ENCODE measurements at places on chromosomes 3 and 15.
A peak's percentile ranks its signal among the peaks of the same experiment; 100 is the strongest.

DNA sequence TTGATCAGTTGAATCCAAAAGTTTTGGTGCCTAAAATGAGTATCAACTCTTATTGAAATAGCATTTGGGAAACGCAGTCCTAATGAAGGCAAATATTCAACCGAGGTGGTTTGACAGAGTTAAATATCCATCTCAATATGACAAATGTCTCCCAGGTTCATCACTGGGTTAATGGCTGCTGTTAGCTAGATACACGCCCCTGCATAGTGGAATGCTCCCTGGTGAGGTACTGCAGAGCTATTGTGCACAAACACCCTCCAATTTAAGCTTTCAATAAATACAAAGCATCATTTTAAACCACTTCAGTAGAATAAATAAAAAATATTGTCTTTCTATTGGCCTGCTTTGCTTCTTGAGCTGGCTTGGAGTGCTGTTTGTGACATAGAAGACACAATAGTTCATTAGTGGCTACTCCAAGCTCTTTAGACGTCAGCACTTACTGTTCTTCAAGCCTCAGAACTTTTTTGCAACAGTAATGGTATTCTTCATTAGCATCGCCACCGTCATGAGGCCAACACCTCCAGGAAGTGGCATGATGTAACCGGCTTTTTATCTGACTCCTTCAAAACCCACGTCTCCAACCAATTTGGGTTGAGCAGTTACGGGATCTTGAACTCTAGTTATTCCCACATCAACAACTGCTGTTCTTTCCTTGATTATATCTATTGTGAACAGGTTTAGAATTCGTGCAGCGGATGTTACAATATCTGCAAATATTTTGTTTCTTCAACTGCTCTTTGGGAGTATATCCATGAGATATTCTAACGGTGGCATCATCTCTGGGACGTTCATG lies 1159.6 kb upstream of the EPHA6 start:
- DNase-seq = peak; percentile 4

DNA sequence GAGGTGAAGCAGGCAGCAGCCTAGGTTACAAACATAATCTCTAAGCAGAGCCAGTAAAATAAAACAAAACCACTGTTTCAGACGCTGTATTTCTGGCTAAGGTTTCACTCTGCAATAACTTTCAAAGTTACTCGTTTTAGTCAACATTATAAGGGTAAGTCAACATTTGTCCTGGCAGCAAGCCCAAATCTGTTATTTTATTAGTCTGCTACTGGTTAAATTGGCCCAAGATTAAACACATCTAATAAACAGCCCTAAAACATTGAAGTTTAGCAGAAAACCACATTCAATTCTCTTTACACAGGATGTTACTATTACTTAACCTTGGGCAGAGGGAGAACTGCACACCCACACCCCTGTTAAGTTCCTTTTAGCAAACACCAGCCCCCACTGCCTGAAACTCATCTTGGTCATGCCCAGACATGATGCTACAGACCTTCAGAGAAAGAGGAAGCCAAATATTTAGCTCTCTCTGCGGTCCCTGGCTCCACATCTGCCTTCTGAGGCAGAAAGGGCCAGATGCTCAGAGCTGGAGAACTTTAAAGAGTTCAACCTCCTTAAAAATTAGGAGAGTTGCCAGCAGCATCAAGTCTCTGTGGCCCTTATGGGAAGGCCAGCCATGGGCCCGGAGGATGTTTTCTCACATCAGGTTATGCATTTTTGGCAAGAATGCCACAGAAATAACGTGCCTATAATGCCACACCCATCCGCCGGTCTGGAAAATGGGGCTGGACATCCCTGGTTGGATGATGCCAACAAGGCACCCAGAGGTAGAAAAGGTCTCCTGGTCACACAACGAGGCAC lies 17.9 kb downstream of the ARHGEF3 start:
- peak; percentile 8 for DNase-seq

GRCh38 chr3:132283916-132284405 lies 33.2 kb upstream of the ACP3 start:
- DNase-seq = no peak

DNA sequence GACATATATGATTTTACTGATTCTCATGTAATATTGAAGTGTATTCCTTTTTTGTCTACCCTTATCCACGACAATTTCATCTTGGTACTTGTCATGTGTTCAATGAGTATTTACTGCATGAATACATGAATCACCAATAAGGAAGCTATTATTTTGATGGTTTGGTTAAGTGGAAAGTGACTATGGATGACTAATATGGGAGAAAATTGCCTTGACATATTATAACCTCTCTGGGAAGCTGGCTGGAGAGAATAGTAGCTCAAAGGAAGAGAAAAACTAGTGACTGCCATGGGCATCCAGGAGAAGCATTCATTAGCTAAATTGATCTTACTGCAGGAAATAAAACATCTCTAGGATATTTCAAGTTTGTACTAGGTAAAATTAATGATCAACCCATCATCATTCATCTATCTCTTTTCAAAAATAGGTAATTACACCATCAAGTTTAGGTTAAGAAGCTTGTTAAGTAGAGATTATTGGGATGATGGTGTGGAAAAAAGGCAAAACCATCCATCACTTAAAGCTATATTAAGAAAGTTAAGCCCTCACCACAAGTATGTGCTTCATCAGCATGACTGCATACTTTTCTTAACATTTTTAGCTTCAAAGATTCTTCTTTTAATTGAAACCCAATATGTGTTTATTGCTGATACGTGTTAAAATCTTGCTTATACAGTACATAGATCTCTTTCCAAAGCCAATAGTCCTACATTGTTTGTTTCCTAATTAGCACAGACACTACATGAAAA lies 455.2 kb upstream of the ARPP21 start:
- no peak for DNase-seq

DNA sequence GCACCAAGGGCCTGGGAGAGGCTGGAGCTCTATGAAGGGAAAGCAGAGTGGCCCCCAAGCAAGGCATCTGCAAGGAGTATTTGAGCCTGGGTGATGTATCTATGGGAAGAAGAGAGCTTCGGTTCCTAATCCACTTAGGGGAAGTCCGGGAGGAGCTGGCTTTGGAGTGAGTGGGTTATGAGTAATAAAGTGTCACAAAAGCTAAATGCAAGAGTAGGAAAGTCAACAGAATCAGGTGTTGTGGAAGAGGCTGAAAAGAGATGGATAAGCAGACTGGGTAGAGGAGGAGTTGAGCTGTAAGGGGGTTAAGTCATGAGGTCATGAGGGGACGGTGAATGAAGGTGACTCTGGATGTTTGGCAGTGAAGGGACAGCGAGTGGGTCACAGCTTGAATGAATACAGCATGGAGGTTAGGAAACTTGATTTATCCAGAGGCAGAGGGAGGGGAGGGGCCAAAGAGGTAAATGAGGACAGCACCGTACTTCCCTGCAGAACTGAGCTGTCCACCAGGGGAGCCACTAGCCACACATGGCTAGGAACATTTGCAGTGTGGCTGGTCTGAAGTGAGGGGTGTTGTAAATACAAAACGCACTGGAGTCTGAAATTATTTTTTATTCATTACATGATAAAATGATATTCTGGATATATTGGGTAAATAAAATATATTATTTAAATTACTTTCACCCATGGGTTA lies 83.3 kb downstream of the ADCY5 start:
- peak; percentile 42 for DNase-seq

GRCh38 chr3:102089904-102090720 lies 240.8 kb downstream of the NFKBIZ start:
- DNase-seq = peak; percentile 20

GRCh38 chr3:58411851-58412830 lies 21.5 kb downstream of the PDHB start:
- no peak for DNase-seq

- no peak for DNase-seq
Observed at GRCh38 chr3:184672977-184673870, 38.6 kb downstream of the MAGEF1 start.

GRCh38 chr3:190721330-190721729 lies 141.2 kb downstream of the GMNC start:
- no peak for DNase-seq

GRCh38 chr15:35667908-35668307 lies 121.9 kb upstream of the DPH6 start:
- DNase-seq = no peak

DNA sequence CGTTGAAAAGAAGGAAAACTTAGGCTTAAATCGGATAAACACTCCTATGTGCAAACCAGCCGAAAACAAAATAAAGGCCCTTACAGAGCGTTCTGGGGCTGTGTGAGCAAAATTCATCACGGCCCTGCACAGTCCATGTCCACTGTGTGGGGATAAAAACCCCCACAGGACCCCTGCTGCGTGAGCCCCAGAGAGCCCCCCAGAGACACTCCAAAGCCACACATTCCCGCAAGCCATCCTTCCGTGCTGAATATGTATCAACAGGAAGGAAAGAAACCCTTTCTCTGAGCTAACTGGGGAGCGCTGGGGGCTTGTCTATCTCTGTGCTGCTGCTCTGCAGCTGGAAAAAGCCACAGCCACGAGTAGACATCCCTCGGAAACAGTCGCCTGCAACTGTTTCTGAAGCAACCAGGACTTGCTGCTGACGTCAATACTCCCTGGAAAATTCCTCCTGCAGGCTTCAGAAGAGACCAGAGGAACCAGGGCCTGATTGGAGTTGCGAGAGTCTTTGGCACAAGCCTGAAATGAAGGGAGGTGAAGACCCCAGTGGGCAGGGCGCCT lies 72.7 kb downstream of the NUP210 start:
- no peak for DNase-seq

DNA sequence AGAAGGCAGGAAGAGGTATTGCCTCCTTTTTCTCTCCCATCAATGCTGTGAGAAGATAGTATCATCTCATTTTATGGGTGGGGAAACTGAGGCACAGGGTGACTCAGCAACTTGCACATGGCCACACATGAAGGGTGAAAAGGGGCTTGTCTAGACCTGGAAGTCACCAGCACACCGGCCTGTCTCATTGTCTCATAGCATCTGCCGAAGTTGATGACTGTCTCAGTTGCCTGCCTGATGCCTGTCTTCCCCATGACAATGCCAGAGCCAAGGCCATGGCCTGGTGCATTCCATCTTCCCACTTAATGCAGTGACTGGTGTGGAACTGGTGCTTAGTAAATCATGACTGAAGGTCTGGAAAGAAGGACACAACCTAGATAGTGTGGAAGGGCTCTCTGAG lies 27.9 kb upstream of the PRR23E start:
- no peak for DNase-seq

GRCh38 chr3:125643172-125643571 lies 47.9 kb upstream of the OSBPL11 start:
- DNase-seq = no peak

DNA sequence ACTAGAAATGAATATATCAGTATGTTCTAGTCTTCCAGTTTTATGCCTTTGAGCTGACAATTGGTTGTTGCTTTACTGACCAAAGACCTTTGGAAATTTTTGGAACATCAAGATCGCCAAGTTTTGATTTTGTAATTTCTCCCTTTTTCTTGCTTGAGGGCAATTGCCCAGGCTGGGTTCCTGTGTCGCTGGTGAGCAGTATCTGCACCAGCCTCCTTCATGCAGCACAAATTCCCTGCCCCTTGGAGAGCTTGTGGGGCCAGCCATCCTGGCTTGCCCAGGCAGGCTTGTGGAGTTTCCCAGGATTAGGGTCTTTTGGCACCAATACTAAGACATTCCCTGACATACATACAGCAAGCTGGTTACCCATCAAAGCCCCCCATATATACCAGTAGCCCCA lies 37.9 kb upstream of the HACD2 start:
- no peak for DNase-seq

DNA sequence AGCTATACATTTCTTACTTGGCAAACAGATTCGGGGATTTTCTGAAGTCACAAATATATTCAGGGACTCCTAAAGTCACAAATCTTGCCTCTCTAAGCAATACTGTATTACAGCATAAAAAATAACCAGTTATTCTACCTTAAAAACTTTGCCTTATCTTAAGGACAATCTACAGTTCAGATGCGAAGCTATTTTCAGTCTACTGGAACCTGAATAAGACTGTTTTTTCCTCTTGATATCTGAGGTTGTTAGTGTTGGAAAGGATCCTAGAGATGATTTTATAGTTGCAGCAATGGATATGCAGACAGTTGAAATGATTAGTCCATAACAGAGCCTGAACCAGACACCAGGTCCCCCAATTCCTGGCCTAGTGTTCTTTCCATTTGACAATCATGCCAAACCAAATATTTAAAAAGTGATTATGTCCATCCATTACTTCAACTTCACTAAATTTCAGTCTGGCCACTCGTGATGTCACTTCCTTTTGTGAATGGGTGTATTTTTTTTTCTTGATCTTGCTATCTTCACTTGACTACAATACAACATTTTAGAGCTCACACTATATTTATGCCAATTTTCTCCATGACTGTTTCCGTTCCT lies 1.8 kb downstream of the HDGFL3 start:
- no peak for DNase-seq

DNA sequence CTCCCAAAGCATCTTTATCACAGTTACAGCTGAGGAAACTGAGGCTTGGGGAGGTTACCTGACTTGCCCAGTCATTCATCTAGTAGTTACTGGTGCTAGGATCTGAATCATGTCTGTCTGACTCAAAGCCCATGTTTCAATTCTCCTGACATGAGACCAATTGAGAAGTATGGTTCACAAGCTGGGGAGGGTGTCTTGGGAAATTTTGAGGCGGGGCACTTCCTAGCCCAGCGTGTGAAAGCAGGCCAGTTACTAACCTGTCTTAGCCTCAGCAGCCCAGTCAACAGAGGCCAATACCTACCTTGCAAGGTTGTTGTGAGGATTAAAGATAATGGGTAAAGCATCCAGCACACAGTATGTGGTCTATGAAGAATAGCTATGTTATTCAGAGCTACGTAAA lies 37.0 kb downstream of the CLDN18 start:
- no peak for DNase-seq

GRCh38 chr3:105862217-105862616 lies 6.6 kb downstream of the CBLB start:
- DNase-seq = no peak

- DNase-seq = peak; percentile 22
Observed at GRCh38 chr3:55180936-55181535, 253.2 kb upstream of the LRTM1 start.

GRCh38 chr15:28885128-28885629 lies 595 bp upstream of the APBA2 start:
- DNase-seq = no peak

- DNase-seq = no peak
Observed at GRCh38 chr15:49248291-49248690, 78.2 kb downstream of the GALK2 start.

GRCh38 chr15:31758126-31758525 lies 272.2 kb upstream of the CHRNA7 start:
- DNase-seq = peak; percentile 37

DNA sequence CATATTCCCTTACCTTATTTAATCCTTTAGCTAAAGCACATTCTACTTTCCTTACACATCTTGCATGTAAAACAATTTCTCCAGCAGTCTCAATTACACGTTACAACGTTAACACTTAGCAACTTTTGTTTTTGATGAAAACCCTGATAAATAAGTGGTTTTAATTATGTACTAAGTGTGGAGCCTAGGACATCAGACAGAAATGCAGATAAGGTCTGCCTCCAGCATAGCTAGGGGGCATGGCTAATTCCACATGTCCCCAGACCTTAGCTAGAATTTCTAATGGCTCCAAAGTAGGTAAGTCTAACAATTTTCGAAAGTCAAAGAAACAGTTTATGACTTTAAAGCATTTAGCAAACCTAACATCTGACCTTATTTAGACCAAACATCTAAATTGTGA lies 77.4 kb upstream of the TERB2 start:
- no peak for DNase-seq

GRCh38 chr3:119589102-119589773 lies 8.4 kb upstream of the PLA1A start:
- DNase-seq = no peak

- no peak for DNase-seq
Observed at GRCh38 chr3:45413172-45413765, 24.9 kb downstream of the LARS2 start.

All from A549 (cell line).